RCC 7860 (cell line): ENCODE measurements at places on chromosomes 13 and 19.

GRCh38 chr19:44884566-44884965 is 6.5 kb upstream of the TOMM40 start:
- no peak for DNase-seq

DNA sequence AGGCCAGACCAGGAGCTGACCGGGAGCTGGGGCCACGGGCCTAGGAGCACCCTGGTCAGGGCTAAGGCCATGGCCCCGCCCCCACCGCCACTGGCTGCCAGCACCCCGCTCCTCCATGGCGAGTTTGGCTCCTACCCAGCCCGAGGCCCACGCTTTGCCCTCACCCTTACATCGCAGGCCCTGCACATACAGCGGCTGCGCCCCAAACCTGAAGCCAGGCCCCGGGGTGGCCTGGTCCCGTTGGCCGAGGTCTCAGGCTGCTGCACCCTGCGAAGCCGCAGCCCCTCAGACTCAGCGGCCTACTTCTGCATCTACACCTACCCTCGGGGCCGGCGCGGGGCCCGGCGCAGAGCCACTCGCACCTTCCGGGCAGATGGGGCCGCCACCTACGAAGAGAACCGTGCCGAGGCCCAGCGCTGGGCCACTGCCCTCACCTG is 6.6 kb downstream of the SPHK2 start:
- DNase-seq, result no peak

DNA sequence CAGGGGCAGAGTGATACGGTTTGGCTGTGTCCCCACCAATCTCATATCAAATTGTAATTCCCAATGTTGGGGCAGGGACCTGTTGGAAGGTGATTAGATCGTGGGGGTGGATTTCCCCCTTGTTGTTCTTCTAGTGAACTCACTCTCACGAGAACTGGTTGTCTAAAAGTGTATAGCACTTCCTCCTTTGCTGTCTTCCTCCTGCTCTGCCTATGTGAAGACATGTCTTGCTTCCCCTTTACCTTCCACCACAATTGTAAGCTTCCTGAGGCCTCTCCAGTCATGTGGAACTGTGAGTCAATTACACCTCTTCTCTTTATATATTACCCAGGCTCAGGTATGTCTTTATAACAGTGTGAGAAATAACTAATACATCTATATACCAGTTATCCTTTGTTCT is 706.4 kb upstream of the KLHL1 start:
- no peak for DNase-seq

GRCh38 chr19:53553865-53554791 is 16.2 kb downstream of the ZNF331 start:
- DNase-seq, result peak; percentile 54

GRCh38 chr19:2547721-2548120 is 71.8 kb downstream of the GADD45B start:
- DNase-seq, result no peak

DNA sequence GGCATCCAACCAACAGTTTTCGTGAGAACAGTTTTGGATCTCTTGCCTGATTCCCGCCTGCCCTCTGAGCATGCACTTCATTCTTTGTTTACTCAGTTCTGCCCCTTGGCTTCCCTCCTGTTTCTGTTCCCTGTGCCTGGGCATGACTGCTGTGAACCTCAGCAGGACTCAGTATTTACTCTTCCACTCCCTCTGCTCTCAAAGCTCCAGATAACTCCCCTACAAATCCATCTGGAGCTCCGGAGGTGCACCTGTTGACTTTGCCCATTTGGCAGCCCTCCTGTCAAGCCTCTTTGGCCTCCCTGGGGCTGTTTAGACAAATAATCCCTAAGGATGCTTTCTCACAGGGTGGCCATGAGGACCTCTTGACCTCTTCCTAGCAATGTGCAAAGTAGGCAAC is 34.2 kb upstream of the ARGLU1 start:
- DNase-seq, result no peak

- no peak for DNase-seq
Observed at GRCh38 chr19:40908976-40909375, 26.9 kb upstream of the CYP2A7 start.

GRCh38 chr19:4115050-4115817 is 8.7 kb downstream of the MAP2K2 start:
- no peak for DNase-seq

DNA sequence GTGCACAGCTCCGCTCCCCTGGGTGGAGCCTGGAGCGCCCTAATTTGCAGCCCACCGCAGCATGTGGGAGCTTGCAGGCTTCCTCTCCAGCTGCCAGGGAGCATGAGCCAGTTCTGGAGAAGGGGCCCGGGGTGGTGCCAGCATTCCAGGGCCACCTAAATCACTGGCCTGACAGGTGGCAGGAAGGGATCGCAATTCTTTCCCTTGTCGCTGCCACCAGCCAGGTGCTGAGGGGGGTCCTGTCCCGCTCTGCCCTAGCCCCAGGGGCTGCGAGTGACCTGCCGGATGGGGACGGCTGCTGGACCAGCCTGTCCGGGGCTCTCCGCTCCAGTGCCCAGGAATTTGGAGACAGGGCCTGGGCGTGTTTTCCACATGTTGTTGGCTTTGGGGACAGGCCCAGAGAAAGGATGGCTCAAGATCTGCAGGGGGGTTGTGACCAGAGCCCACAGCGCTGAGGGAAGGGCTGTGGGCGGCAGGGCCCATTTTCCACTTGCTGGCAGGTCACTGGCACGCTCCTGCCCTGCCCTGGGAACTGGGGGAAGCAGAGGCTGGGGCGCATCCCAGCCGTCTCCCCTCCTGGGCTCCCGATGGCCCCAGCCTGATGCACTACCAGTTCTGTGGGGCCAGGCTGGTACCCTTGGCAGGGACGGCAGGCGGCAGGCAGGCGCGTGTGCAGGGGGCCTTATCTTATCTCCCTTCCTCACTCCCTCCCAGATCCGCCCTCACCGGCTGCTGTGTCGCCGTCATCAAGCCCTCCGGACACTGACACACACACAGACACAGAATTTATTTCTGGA is 9.5 kb downstream of the NDUFA11 start:
- no peak for DNase-seq

GRCh38 chr13:30388406-30389283 is 33.6 kb upstream of the UBE2L5 start:
- no peak for DNase-seq

GRCh38 chr13:84672616-84673015 is 790.3 kb upstream of the SLITRK1 start:
- no peak for DNase-seq

GRCh38 chr13:31204592-31204991 is 4.8 kb downstream of the B3GLCT start:
- peak; percentile 66 for DNase-seq

DNA sequence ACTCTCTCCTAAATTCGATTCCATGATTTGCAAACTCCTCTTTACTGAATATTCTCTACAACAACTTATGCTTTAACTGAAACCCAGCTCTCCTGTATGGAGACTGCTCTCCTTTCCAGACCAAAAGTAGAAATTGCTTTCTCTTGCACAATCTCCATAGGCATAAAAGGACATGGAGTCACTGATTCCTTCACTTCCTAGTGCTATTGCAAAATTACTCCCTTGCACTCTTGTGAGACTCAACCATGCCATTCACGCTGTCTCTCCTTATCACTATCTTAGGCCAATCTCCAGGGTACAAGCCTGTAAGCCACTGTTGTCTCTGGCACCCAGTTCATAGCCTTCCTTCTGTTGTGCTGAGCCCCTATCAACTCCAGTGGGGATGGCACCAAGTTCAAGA is 30.6 kb downstream of the SERPINE3 start:
- no peak for DNase-seq

DNA sequence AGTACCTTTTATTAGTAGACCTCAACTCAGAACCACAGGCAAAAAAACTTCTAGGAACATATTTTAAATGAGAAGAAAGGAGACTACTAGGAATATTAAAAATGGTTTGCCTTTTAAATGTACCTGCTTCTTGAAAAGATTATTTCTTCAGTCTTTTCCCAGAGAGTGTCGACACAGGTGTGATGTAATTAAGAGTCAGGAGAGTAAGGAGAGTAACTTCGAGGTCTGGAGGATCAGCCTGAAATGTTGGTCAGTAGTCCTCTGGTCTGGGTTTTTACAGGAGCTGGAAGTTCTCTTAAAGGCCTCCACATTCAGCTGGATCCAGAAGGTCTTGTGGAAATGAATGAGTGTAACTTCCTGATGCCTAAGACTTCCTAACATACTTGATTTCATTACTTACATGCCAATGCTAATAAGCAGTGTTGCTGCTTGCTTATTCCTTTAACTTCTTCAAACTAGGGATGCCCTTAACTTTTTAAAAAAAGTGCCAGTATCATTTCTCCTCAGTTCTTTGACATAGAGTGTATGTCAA is at the start of gene KCTD4:
KCTD4 (minus strand) TSS at position 345 of the 532 bp plus-strand sequence. CDS start 6,478 bp downstream, outside the sequence.
- DNase-seq, result no peak

DNA sequence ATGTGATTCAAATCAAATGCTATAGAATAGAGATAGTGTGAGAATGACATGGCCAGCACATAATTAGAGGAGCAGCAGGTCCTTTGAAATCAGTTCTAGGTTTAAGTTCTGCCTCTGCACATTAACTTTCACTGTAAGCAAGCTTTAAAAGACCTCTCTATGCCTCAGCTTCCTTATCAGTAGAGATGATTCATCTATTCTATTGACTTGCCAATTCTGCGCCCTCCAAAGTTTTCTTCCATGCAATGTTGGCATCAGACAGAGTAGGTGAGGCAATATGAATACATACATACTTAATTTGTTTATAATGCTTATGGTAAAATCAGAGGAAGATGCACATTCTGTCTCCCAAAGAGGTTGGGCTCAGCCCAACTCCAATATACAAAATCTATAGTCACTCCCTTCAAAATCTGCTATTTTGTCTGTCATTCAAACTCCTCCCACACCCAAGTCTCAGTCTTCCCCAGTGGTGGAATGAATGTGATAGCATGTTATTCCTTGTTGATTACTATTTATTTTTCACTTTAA is 525.5 kb downstream of the RFC3 start:
- no peak for DNase-seq

DNA sequence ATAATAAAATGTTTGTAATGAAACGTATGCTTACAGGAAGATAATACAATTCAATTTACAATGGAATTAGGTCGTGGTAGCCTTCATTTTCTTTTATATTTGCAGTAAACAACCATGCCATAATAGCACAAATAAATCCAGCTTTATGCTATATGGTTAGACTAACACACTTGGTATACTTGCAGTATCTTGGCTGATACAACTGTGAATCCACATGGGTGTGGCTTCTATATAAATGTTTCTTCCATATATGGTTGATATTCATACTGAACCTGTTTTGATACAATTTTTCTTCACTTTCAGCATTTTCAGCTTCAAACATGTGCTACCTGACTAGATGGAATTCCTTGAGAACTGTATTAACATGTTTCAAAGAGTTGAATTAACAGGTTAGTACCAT is 20.4 kb upstream of the SPRY2 start:
- DNase-seq, result no peak

- no peak for DNase-seq
Observed at GRCh38 chr13:48436661-48437288, 23.9 kb upstream of the LPAR6 start.

DNA sequence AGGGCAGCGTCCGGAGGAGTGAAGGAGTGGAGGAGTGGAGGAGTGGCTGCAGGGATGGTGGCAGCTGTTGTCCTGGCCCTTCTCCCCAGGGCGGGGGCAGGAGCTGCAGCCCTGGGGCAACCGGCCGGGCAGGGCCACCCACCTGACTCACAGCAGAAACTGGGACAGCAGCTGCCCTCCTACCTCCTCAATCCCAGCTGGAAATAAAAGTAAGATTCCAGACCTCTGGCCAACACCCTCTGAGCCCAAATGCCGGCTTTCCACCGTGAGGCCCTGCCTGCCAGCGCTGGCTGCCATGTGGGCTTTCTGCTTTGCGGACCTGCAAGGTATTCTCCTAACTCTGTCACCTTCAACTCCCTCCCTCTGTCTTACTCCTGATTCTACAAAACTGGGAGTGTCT is 3.3 kb upstream of the CLPP start:
- no peak for DNase-seq

- DNase-seq, result no peak
Observed at GRCh38 chr13:30776661-30777060, 41.3 kb downstream of the ALOX5AP start.

- DNase-seq, result no peak
Observed at GRCh38 chr19:31329819-31330218, 19.4 kb downstream of the TSHZ3 start.

GRCh38 chr13:107649079-107649478 is 566.3 kb downstream of the LIG4 start:
- DNase-seq, result no peak

GRCh38 chr19:41785653-41786052 is 10.7 kb upstream of the CEACAM3 start:
- peak; percentile 35 for DNase-seq

- DNase-seq, result no peak
Observed at GRCh38 chr13:46726347-46726746, 70.6 kb downstream of the ESD start.

DNA sequence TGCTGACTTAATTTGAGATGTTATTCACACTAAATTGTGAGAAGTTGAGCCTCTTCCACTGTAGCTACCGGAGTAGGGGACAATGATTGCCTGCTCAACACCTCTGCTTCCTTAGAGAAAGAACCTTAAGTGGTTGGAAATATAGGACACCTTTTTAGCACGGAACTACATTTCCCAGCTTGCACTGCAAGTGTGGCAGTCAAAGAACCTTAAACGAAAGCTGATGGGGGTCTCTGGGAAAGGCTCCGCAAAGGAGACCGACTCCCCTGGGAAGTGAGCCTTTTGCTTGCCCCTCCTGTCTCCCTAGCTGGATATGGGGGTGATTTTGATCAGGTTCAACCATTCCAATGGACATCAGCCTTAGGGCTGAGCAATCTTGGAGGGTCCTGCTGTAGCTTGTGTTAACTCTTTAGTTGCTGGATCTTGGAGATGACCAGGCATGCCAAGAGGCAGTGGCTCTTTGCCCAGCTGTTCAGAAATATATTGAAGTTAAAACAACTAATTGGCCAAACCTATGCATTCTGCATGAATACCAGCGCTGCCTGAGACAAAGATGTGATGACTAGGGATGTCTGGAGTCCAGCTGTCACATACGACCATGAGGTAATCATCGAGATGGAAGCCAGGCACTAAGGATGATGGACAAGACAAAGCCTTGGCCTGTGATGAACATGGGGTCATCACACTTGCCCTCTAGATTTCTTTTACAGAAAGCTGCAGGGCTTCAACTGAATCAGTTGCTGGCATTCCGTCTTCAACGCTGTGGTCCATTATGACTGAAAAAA is 286.5 kb downstream of the FOXO1 start:
- no peak for DNase-seq

DNA sequence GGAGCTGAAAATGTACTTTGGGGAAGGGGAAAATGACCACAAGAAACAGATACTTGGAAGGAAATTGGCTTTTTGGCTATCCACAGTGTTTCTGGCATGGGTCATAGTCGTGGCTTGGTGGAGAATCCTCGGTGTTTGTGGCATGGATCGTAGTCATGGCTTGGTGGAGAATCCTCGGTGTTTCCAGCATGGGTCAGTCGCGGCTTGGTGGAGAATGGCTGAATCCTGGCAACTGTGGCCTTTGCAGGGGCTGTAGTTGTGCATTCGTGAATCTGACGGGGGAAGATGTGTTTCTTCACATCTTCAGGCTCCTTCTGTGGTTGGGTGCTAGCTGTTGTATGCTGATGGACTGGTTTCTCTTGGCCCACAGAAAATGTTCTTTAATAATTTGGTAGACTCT is 61.7 kb upstream of the MCF2L start:
- no peak for DNase-seq

- no peak for DNase-seq
Observed at GRCh38 chr13:108425056-108425455, 155.5 kb downstream of the TNFSF13B start.
